Activated gamma-delta T cell (primary cell): ENCODE measurements at places on chromosomes 12 and 14.

DNA sequence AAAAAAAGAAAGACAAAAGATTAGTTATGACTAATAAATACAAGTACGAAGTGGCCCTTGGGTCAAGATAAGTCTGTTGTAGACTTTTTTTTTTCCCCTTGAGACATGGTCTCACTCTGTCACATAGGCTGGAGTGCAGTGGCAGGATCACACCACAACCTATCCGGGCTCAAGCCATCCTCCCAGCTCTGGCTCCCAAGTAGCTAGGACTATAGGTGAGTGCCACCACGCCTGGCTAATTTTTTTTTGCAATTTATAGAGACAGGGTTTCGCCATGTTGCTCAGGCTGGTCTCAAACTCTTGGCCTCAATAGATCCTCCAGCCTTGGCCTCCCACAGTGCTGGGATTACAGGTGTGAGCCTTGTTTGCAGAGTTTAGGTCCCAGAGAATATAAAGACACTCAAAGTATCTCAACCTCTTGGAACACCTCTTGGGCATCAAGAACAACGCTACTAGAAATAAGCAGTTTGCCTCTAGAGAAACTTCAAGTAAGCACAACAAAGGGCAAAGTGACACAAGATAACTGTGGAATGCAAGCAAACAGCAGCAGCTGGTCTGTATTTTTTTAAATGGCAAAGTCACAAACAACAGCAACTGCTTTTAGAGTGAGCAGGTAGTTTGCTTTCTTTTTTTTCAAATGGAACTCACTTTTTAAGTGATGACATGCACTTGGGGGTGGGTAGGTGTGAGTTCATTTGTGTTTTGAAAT is 3.9 kb upstream of the MDM2 start:
- no peak for DNase-seq

GRCh38 chr12:20194171-20194570 is 174.2 kb upstream of the PDE3A start:
- no peak for DNase-seq

GRCh38 chr12:51390891-51391282 is 319 bp downstream of the GALNT6 start:
- no peak for DNase-seq

DNA sequence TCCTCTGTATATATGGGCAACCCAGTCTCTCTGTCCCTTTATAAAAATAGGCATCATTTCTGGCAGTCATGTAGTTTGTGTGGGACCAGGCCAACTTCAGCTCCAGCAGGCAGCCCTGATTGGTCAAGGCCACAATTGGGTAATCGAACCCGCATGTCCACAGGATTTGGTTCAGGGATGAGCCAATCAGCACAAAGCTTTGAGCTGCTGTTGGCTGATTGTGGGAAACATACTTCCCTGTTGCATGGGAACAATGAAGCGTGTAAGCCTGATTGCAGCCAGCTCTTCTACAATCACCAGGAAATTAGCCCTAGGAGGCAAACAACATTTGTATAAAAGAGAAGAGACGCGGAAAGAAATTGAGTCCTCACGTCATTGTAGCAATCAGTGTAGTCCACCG is 328.6 kb downstream of the PCNX1 start:
- DNase-seq = no peak

DNA sequence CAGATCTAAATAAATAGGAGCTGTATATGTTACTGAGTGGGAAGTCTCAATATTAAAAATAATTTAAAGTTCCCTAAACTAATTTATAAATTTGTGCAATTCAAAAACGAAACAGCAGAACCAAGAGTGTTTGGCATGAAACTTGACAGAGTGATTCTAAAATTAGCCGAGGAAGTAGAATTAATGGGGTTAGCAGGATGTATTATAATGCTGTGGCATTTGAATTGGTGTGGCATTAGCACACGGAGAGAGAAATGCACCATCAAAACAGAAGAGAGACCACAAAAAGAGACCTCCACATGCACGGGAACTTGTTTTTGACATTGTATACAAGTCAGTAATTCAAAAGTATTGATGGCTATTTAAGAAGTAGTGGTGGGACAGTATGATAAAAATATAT is 366.0 kb upstream of the RGS6 start:
- DNase-seq = no peak

- DNase-seq = no peak
Observed at GRCh38 chr14:30656190-30656632, 34.1 kb downstream of the SCFD1 start.

GRCh38 chr12:95739561-95740313 is 50.8 kb downstream of the NTN4 start:
- no peak for DNase-seq

DNA sequence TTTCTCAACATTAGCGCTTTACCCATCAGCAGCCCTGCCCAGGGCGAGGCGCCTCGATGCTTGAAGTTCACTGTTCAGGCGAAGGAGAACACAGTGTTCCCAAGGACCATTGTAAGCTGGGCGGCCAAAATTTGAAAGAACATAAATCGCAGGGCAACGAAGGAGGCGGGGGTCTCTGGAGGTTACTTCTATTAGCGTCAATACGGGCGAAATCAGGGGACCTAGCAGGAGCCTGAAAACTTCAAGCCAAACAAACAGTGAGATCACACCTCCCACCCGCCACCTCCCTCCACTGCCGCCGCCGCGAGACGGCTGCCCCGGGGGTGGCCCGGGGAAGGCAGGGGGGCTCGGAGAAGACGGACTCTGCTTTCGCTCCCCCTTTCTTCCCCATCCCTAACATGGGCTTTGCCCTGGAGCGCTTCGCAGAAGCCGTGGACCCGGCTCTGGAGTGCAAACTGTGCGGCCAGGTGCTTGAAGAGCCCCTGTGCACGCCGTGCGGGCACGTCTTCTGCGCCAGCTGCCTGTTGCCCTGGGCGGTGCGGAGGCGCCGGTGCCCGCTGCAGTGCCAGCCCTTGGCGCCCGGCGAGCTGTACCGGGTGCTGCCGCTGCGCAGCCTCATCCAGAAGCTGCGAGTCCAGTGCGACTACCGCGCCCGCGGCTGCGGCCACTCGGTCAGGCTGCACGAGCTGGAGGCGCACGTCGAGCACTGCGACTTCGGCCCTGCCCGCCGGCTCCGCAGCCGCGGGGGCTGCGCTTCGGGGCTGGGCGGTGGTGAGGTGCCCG is at the start of gene PDZRN4:
PDZRN4 (plus strand) TSS at position 263 of the 783 bp plus-strand sequence.
- no peak for DNase-seq

- no peak for DNase-seq
Observed at GRCh38 chr14:74015963-74016362, 3.1 kb downstream of the ENTPD5 start.

DNA sequence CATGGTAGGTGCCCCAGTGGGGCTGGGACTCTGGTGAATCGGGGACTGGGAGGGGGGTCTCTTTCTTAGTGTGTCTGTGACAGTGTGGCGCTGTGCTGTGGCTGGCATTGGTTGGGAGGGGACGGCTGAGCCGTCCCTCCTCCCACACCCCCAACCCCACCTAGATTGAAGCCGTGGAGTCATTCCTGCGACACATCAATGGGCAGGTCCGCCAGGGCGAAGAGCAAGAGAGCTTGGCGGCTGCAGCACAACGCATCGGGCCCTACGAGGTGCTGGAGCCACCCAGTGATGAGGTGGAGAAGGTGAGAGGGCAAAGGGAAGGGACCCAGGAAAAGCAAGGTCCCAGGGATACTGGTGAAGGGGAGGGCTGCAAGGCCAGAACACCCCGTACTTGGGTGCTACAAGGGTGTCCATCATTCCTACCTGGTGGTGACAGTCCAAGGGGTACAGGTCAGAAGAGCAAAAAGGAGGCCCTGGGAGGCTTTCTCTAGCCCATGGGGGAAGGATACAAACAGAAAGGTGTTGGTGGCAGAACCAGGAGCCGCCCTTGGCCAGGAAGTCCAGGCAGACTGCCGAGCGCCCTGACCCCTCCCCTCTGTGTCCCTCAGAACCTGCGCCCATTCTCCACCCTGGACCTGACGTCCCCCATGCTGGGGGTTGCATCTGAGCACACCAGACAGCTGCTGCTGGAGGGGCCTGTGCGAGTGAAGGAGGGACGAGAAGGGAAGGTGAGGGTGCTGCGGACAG is 7.4 kb downstream of the PLEKHG6 start:
- DNase-seq = no peak

- peak; percentile 16 for DNase-seq
Observed at GRCh38 chr12:46373301-46374296, 1.0 kb upstream of the SLC38A2 start.

DNA sequence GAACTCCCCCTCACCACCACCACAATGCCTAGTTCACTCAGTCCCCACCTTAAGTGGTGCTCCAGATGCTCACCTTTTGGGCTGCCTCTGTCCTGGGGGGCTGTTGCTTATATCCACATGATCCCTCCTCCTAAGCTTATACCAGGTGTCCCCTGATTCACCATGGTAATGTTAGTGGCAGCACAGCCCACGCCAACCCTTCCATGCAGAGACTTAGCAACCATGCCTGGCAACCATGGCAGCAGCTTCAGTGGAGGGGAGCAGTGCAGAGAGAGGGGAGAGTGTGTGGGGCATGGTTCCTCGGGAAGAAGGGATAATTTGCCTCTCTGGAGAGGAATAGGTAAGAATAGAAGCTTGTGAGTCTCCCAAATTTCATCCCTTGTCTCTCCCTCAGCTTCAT is 1.2 kb upstream of the DDN start:
- no peak for DNase-seq

GRCh38 chr14:44353805-44354204 is 153.3 kb downstream of the FSCB start:
- DNase-seq = no peak

GRCh38 chr12:81084811-81085350 is 7.0 kb downstream of the ACSS3 start:
- DNase-seq = no peak

GRCh38 chr12:97560350-97560749 is 97.7 kb downstream of the RMST start:
- DNase-seq = no peak

DNA sequence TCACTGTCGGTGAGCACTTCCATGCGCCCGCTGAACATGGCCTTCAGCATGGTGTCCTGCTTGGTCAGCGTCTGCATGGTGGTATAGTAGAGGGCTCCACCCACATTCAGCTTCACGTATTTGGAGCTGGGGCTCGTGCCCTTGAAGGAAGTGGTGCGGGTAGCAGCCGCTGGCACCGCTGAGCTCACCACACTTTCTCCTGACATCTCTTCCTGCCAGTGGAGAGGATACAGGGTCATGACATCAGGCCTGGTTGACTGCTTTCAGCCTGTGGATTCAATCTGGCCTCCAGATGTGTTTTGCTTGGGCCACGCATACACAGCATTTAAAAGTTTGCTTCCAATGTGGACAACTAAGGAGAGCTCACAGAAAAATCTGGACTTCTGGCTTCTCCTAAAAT is 7.6 kb downstream of the KCTD10 start:
- DNase-seq = no peak

DNA sequence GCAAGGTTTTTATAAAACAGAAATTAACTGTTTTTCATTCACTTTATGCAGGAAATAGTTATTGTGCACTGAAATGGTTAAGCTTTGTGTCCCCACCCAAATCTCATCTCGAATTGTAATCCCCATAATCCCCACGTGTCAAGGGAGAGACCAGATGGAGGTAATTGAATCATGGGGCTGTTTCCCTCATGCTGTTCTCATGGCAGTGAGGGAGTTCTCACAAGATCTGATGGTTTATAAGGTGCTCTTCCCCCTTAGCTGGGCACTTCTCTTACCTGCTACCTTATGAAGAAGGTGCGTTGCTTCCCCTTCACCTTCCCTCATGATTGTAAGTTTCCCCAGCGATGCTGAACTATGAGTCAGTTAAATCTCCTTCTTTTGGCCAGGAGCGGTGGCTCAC is 123.9 kb downstream of the TMTC2 start:
- no peak for DNase-seq

GRCh38 chr12:69896653-69897381 is 71.8 kb downstream of the MYRFL start:
- DNase-seq = no peak

GRCh38 chr14:36989806-36990205 is 182.6 kb downstream of the SLC25A21 start:
- no peak for DNase-seq

GRCh38 chr12:31003861-31004640 is 69.6 kb upstream of the DDX11 start:
- DNase-seq = no peak

DNA sequence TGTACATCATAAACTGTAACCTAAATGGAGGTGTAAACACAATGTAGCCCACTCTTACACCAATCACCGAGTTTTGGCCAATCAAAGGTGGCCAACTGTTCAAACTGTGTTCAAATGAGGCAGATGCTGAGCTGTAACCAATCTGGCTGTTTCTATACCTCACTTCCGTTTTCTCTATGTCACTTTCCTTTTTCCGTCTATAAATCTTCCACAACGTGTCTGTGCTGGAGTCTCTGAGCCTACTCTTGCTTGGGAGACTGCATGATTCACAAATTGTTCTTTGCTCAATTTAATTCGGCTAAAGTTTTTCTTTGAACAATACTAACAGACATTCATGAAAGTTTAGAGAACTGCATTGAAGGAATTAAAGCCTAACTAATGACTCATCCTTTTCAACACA is 547.1 kb upstream of the USP15 start:
- no peak for DNase-seq

- no peak for DNase-seq
Observed at GRCh38 chr12:104604995-104605675, 148.4 kb downstream of the CHST11 start.

DNA sequence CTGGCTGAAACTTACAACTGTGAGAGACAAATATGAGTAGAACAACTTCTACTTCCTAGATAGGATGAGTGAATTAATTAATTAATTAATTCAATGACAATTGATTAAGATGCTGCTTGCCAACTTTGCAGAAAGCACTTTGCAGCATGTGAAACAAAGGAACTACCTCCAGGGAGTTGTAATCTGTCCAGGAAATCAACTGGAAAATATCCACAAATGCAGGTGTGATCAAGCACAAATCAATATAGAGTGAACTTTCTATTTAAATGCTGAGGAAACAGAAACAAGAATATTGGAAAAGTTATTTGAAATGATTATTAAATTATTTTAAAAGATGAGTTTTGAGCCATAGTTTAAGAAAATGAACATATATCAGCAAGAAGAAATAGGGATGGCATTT is 163.9 kb upstream of the ARID2 start:
- no peak for DNase-seq

DNA sequence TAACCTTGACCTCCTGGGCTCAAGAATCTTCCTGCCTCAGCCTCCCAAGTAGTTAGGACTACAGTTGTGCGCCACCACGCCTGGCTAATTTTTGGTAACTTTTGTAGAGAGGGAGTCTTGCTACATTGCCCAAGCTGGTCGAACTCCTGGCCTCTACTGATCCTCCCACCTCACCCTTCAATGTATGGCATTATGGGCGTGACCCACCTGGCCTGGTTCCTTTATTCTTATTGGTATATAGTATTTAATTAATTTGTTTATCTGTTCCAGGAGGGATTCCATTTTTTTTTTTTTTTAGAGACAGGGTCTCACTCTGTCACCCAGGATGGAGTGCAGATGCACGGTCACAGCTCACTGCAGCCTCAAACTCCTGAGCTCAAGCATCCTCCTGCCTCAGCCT is 40.9 kb upstream of the EAPP start:
- no peak for DNase-seq

DNA sequence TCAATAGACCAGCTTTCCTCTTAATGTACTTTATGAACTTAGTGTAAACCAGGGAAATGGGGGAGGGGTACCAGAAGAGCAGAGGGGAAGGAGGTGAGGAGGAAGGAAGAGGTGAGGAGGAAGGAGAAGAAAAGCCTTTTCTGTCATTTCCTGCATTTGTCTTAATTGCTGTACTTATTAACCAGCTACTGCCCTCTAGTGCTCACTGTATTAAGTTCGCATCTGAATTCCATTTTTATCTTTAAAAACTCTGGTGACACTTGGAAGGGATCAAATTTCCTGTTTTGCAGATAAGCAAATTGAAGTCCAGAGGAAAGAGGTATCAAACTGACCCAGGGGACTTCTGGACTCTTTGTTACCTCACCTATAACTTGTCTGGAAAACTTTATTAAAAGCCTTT is 22.2 kb downstream of the MANSC1 start:
- no peak for DNase-seq

GRCh38 chr14:55832122-55832911 is 252.3 kb downstream of the KTN1 start:
- DNase-seq = no peak
